ENCODE measurements at places on chromosomes 16 and 17.

- DNase-seq, result no peak
Measured at GRCh38 chr16:54193013-54193664, 93.4 kb downstream of the IRX3 start.

DNA sequence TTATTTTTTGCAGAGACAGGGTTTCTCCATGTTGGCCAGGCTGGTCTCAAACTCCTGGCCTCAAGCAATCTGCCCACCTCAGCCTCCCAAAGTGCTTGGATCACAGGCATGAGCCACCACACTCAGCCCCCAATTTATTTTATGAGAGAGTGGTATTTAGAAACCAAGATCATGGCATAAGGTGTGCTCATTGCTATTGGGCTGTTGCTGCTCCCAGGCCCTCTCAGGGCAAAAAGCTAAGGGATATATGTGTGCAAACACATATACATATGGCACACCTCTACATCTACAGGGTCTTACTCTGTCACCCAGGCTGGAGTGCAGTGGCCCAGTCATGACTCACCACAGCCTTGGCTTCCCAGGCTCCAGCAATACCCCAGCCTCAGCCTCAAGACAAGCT is 15.0 kb upstream of the CMTM4 start:
- no peak for DNase-seq

- no peak for DNase-seq
Measured at GRCh38 chr17:1709971-1710806, at the start of gene TLCD2. Gene TLCD2, minus strand, starts transcription at chr17:1710377. Its CDS starts 135 bp downstream, at chr17:1710242.

DNA sequence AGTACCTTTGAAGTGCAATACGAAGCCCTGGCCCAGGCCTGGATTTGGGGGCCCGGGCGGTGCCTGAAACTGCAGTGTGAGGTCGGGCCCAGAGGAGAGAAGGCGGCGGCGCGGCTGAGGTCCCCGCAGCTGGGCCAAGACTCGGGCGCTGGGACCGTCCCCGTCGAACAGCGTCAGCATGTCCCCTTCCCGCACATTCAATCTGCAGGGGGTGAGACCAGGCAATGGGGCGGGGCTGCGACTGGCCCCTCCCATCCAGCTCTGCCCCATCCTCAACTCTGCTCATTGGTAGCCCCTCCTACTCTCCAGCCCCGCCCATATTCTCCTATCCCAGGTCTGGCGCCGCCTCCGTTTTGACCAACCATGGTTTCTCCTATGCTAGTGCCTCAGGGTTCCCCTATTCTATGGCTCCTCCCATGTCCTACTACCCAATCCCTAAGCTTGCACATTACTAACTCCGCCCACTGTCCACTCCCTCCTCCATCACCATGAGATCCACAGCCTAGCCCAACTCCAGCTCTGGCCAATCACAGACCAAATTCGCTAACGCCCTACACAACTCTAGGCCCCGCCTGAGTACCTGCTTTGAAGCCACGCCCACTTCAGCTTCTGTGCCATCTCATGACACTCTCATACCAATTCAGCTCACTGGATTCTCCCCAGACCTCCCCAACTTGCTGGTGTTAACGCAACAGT is 14.4 kb upstream of the CDIPT start:
- no peak for DNase-seq

- peak; percentile 43 for DNase-seq
Measured at GRCh38 chr17:68771867-68772515, 170.8 kb upstream of the FAM20A start.

GRCh38 chr17:50632637-50633036 is 2.0 kb upstream of the ABCC3 start:
- no peak for DNase-seq

GRCh38 chr17:34226011-34226743 is 28.9 kb upstream of the CCL2 start:
- no peak for DNase-seq

GRCh38 chr17:34639706-34640425 is 60.5 kb downstream of the TMEM132E start:
- DNase-seq, result no peak

GRCh38 chr17:62162898-62163297 is 97.8 kb upstream of the MED13 start:
- DNase-seq, result no peak

DNA sequence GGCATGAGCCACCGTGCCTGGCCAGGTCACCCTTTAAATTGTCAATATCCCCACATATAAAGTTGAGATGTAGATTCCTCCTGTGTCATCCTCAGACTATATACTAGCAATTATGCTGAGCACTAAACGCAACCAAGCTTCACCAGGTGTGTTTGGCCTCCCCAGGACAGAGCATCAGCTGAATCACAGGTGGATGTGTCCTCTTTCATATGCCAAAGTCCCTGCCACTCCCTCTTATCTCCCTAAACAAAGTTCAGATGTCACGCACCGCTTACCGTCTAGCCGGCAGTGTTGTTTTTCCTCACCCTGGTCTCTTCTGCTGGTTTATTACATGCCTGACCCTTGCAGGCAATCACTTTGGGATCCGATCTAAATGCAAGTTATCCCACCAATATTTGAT is 43.8 kb upstream of the ARHGAP44 start:
- no peak for DNase-seq

DNA sequence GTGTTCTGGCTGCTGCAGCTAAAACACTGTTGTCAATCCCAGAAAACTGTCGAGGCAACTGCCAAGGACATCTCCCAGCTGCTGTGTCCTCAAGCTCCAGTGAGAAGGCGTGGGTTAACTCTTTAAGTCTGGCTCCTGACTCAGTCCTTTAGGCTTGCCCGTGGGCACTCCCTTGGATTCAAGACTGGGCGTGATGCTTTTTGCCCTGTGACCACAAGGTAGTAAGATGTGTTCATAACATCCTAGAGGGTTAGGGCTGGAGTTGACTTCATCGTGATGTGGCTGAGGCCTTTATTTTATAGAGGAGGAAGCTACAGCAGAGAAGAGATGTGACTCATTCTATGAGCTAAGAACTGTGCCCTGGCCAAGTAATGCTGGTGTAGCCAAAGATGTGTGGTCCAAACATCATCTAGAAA is 50.9 kb upstream of the TEKT3 start:
- DNase-seq, result no peak

DNA sequence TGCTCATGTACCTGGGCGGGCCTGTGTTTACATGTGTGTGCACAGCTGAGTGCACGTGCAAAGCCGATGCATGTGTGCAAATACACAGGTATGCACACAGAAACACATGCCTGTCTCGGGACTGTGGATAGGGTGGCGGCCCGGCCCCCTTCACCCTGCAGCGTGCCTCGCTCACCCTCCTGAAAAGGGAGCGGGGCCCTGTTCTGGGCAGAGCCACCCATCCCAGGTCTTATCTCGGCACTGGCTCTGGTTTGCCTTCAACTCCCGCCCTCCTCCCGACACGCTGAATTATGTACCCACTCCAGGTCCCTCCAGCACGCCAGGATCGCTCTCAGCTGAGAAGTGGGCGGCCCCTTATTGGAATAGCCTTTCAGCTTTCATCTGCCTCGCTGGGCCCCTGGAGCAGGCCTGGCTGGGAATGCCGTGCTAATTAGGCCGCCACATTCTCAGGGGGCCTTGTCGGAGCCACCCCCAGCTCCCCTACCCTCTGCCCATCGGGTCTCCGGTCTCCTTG is 77.8 kb downstream of the RTN4RL1 start:
- DNase-seq, result no peak

- DNase-seq, result peak; percentile 13
Measured at GRCh38 chr16:8660841-8661301, 13.5 kb upstream of the ABAT start.

DNA sequence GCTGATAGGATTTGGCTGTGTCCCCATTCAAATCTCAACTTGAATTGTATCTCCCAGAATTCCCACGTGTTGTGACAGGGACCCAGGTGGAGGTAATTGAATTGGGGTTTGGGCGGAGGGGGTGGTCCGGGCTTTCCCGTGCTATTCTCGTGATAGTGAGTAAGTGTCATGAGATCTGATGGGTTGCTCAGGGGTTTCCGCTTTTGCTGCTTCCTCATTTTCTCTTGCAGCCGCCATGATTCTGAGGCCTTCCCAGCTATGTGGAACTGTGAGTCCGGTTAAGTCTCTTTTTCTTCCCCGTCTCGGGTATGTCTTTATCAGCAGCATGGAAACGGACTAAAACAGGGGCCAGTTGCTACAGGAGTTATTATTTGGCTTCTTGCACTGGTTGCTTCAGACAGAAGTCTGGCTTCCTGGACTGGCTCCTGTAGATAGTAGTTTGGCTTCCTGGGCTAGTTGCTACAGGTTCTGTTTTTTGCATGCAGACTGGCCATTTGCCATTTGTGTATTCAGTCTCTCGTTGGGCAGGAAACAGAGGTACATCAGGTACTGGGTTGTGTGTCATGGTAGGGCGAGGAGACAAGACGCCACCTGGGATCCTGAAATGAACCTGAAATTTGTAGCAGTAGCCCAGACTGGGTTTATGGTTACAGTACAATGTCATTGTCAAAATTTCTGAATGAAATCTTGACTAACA is 32.6 kb downstream of the CNTNAP4 start:
- no peak for DNase-seq

DNA sequence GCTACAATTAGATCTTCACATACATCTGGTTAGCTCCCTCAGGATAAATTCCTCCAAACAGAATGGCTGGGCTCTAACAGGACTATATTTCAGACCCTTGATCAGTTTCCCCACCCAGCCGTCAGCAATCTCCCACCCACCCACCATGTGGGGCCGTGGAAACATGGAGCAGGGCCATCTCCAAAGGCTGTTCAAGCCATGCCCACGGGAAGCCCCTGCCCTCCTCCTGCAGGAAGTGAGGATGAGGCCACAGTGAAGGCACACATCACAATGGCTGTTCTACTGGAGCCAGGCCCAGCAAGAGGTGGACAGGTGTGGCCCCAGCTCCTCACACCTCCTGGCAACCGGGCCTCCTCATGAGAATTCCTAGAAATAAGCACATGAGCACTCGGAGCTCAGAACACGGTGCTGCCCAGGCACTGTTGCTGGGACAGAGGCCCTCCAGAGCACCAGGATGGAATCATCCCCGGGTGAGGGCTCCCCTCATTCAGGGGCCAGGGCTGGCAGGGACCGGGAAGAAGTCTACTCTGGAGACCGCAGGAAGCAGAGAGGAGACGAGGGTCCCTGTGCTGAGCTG is at the start of gene LITAFD:
LITAFD (plus strand) TSS at position 311 of the 577 bp plus-strand sequence. CDS start 2,005 bp downstream, outside the sequence.
- no peak for DNase-seq

GRCh38 chr17:80058311-80058955 is 22.0 kb downstream of the CCDC40 start:
- DNase-seq, result no peak

DNA sequence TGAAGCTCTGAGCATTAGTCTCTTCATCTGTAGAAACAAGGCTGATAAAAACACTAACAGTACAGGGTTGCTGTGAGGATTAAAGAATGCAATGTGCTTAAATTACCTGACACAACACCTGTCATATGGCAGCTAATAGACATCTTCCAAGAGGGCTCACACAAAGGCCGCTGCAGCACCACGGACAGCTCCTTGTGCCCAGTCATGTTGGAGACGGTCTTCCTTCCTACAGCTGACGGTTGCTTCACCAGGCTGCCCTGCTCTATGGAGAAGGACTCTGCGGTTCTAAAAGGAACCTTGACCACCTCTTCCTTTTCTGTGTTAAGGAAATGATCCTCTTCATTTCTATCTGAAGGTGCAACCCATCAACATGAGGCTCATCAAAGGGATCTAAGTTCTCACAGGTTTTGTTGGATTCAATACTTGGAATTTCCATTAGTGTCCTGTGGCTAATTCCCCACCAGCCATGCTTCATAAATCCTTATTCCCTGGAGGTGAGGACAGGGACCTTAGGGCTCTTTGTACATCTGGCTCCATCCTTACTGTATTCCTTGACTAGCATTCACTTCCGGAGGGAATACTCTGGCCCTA is 138.9 kb upstream of the CES5A start:
- DNase-seq, result no peak

DNA sequence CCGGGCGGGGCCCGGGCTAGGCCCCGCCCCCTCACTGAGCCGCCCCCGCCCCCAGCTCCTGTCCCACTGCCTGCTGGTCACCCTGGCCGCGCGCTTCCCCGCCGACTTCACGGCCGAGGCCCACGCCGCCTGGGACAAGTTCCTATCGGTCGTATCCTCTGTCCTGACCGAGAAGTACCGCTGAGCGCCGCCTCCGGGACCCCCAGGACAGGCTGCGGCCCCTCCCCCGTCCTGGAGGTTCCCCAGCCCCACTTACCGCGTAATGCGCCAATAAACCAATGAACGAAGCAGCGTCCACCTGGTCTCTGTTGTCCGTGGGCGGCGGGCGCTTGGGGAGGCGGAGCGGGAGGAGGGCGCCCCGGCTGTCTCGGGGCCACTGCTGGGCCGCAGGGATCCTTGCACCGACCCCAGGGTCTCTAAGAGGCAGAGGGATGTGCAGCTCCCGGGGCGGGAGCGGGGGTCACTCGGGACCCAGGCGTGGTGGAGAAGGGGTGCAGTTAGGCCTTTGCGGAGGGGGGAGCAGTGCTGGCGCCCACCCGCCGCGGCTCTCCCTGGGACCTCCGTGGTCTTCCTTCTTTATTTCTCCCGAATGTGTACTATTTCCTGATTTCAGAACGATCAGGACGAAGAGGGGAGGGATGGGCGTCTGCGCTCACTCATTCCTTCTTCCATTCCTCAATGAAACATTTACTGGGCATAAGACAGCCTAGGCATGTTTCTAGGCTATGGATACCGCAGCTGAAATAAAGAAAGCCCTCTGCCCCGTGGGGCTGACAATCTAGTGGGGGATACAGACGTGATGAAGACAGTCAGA is 2.0 kb downstream of the HBZ start:
- DNase-seq, result no peak
